ENCODE measurements at places on chromosomes 6 and 20.

DNA sequence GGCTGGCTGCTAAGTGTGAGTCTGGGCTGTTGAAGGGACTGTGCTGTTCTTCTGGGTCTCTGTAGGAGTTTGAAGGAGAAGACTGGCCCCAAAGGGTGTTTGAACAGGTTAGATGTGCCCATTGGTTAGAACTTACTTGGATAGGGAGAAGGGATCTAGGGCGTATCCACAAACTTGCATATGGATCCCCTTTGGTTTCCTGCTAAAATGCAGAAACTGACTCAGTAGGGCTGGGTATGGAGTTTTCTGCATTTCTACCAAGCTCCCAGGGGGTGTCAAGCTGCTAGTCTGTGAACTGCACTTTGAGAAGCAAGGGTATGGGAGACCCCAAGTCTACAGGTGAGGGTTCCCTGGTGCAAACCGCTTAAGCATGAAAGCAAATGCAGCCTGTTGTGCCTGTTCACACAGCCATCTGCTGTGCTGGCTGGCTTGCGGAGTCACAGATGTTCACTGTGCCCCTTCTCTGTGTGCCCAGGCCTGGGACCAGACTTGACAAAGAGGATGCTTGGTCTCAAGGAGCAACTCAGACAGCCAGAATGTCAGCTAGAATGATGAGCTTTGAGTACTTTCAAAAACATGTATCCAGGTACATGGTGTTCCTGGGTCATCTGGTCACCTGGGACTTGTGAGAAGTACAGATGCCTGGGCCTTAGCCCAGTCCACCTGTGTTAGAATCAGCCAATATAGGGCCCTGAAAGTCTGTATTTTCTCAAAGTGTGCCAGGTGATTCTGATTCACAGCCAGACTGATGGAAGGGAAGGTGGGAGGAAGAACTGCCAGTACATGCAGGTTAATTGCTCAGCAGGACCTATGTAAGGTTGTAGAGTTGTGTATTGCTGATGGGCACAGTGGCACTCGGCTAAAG lies 7.4 kb downstream of the PPP1R16B start:
- no peak for DNase-seq

GRCh38 chr6:73734832-73735453 lies 38.9 kb downstream of the CD109 start:
- no peak for DNase-seq

DNA sequence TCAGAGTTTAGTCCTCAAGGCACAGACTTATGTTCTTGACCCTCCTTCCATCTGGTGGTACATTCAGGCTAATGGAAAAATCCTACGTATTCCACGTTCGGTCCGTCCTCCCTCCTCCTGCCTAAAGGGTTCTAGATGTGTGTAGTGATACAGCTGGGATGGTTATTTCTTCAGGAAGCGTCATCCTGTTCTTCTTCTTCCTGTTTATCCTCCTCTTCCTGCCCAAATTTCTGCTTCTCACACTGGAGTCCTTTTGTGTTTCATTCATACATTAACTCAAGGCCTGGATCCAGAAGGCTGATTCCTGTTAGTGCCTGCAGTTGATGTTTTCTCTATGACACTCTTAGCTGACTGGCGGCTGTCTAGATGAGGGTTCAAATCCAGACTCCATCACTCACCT lies 16.8 kb upstream of the UNC93A start:
- no peak for DNase-seq

DNA sequence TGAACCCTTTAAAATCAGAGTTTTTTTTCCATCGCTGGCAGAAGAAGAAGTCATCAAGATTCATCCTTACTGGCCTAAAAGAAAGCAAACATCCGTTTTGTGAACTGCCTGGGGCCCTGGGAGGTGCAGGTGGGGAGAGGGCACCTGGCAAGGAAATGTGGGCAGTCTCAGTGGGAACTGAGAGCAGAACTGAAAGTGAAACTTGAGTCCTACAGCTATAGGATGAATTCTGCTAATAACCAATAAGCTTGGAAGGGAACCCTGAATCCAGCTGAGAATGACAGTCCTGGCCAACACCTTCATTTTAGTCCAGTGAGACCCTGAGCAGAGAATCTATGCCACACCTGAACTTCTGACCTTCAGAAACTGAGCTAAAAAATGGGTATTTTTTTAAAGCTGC lies 130.1 kb upstream of the ASCC3 start:
- DNase-seq = no peak

DNA sequence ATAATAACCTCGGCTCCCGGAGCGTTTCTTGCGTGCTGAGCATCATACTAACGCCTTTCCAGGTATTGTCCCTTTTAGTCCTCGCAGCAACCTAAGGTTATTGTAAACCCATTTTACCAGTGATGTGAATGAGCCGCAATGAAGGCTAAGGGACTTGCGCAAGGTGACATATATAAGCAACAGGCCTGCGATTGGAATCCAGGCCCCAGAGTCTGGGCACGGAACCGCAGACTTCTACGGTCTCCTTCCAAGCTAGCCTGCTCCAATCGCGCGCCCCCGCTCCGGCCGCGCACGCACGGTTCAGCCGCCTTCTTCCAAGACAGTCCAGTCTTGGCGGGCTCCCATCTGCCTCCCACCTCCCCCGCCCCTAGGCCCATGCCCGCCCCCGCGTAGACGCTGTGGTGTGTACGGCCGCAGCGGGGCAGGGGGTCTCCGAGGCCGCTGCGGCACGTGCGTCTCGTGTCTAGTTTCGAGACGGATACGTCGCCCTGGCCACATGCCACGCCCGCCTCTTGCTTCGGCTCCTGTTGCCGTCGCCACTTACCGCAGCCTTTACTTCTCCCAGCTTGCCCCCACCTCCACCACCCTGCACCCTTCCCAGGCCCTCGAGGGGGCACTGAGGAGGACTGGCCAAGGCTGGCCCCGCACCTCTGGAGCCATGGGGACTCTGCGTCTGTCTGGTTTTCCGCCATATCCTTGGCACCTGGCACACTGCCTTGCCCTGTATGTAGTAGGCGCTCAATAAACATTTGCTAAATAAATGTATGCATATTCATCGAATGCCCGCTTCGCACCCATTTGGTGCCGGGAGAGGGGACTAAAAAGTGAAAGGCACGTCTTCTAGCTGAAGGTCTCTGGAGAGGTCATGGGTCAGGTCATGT lies 855 bp upstream of the GFOD1 start:
- DNase-seq = peak; percentile 12

Measured in activated naive CD4-positive, alpha-beta T cell treated with Interleukin-2 at 50 U/mL for 16 hours (primary cell).